ENCODE measurements at places on chromosomes 11 and 22. TPM values are rescaled to one million over a fixed set of nuclear protein-coding genes. Genes with fewer than 3 reads are reported as not detected.

RAG2 gene
- not detected for total RNA-seq

BCO2 gene
- total RNA-seq: 1.4 TPM

POU2AF2 gene
- not detected for total RNA-seq

KRTAP5-10 gene
- not detected for total RNA-seq

OLFML1 gene
- 3.4 TPM for total RNA-seq

NLRP10 gene
- 6.7 TPM for total RNA-seq

TREH gene
- not detected for total RNA-seq

P4HA3 gene
- 39.1 TPM for total RNA-seq

CBL gene
- 16.2 TPM for total RNA-seq

CST6 gene
- 2.9 TPM for total RNA-seq

DMC1 gene
- total RNA-seq: 0.56 TPM

MYO18B gene
- total RNA-seq: 4.1 TPM

POTEH gene
- not detected for total RNA-seq

C11orf16 gene
- not detected for total RNA-seq

HBD gene
- 0.36 TPM for total RNA-seq

C11orf86 gene
- total RNA-seq: not detected

SLC43A3 gene
- total RNA-seq: 18.2 TPM

SLC6A5 gene
- total RNA-seq: not detected

HARBI1 gene
- 4.6 TPM for total RNA-seq

Data from smooth muscle cell of the pulmonary artery (primary cell).